ENCODE measurements at places on chromosomes 4 and X. TPM values are rescaled to one million over a fixed set of nuclear protein-coding genes. Genes with fewer than 3 reads are reported as not detected.
A peak's percentile ranks its signal among the peaks of the same experiment; 100 is the strongest.

- DNase-seq, result no peak
These were observed 118.3 kb upstream of the PUDP start for GRCh38 chrX:7266288-7266687.

DNA sequence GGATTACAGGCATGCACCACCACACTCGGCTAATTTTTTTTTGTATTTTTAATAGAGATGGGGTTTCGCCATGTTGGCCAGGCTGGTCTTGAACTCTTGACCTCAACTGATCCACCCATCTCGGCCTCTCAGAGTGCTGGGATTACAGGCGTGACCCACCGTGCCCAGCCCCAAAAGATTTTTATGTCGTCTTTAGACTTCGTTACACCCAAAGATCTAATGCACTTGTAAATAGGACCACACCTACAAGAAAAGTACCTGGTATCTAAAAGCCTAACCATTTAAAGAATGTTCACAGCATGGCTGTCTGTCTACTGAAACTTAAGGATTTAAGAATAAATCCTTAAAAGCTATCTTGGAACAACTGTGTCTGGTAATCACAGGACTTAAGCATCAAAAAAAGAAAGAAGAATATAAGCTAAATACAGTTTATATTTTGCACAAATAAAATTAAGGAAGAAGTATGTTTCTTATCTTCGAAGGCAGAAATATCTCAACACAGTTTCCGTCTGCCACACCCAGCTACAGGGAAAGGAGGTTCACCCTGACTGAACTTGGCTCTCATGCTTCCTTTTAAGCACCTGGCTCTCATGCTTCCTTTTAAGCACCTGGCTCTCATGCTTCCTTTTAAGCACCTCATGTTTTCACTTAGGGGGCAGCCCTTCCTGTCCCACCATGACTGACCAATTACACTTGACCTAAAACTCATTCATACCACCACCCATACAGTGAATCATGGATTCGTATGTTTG is 92.0 kb upstream of the STS start:
- no peak for DNase-seq

GPR173 gene
- 4.4 TPM for total RNA-seq

GLRA3 gene
- not detected for total RNA-seq

GRCh38 chr4:102696758-102697157 is 64.0 kb downstream of the MANBA start:
- DNase-seq, result peak; percentile 94

- DNase-seq, result peak; percentile 28
These were observed 18.1 kb upstream of the ATOH1 start for GRCh38 chr4:93810340-93810992.

DNA sequence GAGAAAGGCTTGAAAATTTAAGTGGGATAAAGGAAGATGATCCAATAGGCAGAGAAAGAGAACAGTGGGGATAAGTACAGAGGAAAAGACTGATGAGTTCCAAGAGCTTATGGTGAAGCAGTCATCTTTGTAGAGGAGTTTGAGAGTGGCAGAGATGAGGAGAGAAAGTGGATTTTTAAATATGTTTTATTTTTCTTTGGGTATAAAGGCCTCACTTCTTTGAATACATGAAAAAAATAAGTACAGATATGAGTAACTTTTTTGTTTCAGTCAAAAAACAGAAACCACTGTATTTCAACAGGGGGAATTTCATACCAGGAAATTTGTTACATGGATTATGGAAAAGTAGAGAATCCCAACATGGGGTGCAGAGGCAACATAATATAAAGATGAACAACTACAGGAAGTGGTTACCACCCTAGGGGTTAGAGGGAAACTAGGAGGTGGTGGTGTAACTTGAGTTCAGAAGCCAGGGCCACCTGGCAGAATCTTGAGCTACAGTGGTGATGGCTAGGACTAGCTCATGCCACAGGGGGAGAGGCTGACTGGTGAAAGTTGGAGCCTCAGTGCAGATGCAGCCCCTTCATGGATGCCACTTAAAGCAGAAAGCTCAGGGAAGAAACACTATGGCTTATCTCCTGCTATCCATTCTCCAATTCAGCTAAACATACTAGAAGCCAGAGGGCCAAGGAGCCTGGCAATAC is 3.4 kb upstream of the CYBB start:
- DNase-seq, result no peak

DNA sequence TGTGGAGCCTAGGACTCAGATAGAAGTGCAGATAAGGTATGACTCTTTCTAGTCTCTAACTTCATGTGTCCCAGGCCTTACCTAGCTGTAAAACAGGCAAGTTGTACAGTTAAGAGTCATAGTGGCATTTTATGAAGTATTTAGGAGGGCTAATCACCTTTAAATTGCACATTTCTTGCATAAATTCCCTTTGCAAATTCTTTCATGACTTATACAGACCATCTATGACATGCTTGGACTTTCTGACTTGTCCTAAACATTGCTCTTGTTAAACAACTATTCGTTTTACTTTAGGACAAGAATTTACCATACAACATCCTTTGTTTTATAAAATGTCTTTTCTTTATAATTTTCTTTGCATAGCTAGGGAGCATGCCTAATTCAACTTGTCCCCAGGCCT is 7.8 kb upstream of the RRAGB start:
- DNase-seq, result no peak

MAP3K15 gene
- 0.13 TPM for total RNA-seq

DNA sequence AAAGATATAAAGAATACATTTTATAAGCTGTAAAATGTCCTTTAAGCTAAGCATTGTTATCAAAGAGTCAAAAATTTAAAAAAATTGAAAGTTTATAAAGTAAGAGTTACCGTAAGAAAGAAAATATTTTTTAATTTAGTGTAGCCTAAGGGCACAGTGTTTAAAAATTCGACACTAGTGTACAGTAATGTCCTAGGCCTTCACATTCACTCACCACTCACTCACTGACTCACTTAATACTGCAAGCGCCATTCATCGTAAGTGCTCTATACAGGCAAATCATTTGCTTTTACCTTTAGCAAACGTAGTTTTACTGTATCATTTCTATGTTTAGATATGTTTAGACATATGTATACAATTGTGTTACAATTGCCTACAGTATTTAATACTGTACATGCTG is 20.2 kb downstream of the GLRA3 start:
- DNase-seq, result no peak

DNA sequence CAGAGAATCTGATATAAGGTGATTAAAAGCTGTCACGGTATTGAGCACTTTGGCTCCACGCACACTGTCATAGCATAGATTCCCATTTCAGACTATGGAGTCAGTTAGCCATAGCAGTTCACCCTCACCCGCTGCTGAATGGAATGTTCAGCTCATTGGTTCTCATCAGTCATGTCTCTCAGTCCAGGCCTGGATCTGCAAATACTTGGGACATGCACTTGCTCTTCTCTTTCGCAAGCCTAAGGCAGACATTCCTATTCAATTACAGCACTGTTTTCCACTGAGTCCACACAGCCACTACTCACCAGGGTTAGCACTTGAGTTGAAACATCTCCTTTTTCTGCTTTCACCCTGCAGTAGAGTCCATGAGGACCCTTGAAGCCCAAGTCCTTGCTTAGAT is 30.6 kb upstream of the SCML1 start:
- DNase-seq, result no peak

DNA sequence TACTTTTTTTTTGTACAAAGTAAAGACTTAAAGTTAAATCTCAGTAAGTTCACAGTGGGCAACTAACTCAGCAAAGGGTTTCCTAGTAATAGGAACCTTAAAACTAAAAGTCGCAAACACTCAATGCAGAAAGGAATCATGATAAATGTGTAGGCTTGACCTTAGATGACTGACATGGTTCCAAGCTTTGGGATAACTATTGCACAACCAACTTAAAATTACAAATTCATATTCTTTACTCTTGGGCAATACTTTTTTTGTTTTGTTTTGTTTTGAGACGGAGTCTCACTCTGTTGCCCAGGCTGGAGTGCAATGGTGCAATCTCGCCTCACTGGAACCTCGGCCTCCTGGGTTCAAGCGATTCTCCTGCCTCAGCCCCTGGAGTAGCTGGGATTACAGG is 8.2 kb downstream of the ELOVL6 start:
- no peak for DNase-seq

DNA sequence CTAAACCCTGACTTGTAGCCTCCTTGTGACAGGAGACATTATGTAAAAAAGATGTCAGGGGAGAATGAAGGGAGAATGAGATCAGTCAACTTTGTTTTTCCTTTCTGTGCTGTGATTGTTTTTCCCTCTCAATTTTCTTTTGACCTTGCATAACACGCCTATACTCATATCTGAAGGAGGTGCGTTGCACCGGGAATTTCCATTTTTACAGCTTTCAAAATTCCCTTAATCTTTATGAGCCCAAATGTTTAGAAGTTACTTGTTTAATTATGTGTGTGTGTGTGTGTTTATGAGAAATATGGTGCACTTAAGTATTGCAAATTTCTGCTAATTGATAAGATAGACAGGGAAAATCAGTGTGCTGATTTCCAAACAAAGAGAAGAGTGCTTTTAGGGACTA is 21.6 kb downstream of the SYNPO2 start:
- no peak for DNase-seq

DNA sequence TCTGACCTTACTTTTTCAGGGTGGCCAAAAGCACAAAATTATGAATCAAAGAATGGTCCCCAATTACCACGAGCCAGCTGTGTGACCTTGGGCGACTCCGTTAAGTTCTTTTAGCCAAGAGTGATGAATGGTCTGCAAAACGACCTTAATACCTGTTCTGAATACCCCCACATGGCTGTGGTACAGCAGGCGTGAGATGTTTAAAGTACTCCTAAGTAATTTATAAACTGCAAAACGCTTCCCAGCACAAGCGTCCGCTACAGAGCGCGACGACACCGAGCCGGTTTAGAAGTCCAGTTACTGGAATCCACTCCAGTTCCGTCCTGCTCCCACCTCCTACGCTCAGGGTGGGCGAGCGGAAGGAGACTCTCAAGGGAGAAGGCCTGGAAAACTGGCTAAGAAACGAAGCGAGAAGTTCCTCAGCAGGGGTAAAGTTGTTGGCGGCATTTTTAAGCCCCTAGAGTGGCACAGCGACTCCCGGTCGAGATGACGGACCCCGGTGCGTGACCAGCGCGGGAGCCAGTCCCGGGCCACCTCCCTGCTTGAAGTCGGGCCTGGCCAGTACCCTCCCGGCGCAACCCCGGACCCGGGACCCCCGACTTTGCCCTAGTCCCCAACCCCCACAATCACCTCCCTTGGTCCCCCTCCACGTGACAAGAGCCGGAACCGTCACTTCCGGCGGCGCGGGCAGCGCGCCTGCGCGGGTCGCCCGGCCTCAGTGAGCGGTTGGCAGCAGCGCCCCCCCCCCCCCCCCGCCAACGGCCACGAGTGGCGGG is 659 bp upstream of the BMP2K start:
- DNase-seq, result peak; percentile 94

DNA sequence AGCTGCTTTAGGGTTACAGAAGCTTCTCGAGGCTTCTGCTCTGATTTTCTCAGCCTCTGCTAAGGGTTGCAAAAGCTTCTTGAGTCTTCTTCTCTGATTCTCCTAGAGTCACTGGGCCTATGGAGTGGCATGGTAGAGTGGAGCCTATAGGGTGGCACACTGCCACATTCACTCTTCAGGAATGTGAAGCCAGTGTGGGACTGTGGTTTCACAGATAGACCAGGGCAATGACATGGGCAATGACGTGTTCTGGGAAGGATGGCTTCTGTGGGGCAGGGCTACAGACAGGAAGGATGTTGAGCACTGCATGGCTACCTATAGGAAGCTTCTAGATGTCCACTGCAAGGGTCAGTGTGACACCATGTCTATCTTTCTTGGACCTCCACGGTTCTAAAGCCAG is 11.0 kb upstream of the MAMLD1 start:
- no peak for DNase-seq

DNA sequence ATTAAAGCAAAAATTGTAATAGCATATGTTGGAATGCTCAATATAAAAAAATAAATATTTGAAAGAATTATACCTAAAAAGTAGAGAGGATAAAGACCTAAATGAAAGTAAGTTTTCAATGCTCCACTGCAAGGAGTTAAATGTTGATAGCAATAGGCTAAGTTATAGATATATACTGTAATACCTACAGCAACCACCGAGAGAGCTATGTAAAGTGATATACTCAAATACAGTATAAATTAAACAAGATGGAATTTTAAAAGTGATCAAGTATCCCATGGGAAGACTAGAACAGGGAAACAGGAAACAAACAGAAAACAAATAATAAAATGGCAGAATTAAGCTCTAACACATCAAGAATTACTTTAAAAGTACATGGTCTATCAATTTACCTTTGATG is 73.9 kb downstream of the CASP3 start:
- no peak for DNase-seq

DNA sequence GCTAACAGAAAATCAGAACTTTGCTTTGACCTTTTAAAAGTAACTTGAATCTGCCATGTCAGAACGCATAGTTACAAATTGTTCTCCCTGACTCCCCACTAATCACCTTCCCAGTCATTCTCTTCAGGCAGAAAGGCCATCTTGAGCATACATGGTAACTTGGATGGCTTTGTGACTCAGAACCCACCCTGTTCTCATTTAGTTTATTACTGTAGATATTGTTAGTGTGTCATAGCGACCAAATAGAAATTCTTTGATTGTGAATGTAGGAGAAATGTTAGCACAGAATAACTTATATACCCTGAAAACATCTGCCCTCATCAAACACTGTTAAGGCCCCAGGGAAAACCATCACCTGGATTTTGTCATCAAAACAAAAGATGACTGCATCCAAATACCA is 382.0 kb downstream of the MAGEB5 start:
- no peak for DNase-seq

- DNase-seq, result no peak
These were observed 31.1 kb upstream of the DOCK11 start for GRCh38 chrX:118464501-118464900.

DNA sequence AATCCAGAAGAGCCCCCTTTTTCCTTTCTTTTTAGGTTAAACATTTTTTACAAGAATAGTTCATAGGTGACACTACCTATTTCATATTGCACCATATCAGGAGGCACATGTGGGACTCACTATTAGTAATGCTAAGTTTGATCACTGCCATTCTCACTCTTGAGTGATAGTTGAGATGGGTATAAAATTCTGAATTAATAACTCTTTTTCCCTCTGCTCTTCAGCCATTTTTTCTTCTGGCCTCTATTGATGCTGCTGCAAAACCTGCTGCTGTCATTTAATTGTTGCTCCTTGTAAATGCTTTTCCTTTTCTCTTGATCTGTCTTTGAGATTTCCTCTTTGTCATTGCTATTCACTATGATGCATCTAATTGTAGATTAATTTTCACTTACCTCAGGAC is 482.0 kb downstream of the MID1IP1 start:
- no peak for DNase-seq

GRCh38 chrX:46376246-46376885 is 168.9 kb downstream of the ZNF674 start:
- peak; percentile 41 for DNase-seq

GRCh38 chr4:126071346-126072333 is 756.9 kb downstream of the FAT4 start:
- peak; percentile 83 for DNase-seq

- peak; percentile 94 for DNase-seq
These were observed 535.5 kb downstream of the MID1IP1 start for GRCh38 chrX:39336671-39337311.

- DNase-seq, result no peak
These were observed 207.7 kb downstream of the RCHY1 start for GRCh38 chr4:75306506-75306905.

SLC9B1 gene
- 2.6 TPM for total RNA-seq
